ENCODE measurements at places on chromosomes 7 and 10.

DNA sequence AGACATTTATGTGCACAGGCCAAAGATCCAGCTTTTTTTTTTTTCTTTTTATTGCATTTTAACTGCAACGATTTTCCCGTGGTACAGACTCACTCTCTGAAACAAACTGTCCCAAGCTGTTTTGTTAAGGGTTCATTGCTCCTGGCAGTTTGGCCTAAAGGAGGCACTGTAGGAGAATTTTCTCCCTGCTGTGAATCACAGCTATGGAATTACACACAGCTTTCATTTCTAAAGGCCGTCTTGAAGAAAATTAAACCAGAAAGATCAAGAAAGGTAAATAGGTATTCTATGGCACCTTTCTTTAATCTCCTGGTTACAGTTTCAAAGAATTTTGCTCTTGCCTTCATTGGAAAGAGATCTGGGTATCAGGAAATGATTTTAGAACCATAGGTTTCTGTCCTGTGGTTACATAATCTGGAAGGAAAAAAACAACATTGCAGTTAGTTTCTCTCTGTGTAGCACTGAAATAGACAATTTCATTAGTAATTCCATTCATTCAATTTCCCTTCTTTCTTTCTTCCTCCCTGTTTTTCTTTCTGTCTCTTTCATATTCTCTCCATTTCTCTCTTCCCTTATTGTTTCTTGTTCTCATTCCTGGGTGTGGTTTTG lies 51.2 kb downstream of the PDK4 start:
- no peak for DNase-seq

- DNase-seq = no peak
Observed at GRCh38 chr10:124446830-124447750, 2.7 kb downstream of the NKX1-2 start.

DNA sequence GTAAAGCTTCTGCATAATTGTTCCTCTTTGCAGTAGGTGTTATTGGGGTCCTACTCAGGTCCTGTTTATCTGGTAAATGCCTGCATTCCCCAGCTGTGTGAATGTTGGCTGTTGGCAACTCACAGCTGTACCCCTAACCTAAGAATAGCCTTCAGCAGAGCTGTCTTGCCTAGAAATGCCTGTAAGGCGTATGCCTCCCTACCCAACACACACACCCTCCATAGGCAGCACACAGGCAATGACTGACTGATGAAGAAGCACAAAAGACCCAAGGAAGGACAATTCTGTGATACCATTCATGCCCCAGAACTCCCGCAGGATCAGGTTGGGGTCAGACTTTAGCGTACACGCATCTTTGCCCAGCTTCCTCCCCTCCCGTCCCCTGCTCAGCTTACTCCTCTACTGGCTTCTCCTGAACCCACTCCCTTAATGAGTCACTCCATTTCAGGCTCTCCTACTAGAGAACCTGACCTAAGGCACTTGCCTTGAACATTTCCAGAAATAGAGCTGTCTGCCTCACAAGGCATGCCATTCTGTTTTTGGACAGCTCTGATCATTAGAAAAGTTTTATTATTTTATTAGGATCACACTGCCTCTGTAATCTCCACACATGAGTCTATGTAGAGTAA lies 99.2 kb upstream of the PIK3CG start:
- DNase-seq = no peak

DNA sequence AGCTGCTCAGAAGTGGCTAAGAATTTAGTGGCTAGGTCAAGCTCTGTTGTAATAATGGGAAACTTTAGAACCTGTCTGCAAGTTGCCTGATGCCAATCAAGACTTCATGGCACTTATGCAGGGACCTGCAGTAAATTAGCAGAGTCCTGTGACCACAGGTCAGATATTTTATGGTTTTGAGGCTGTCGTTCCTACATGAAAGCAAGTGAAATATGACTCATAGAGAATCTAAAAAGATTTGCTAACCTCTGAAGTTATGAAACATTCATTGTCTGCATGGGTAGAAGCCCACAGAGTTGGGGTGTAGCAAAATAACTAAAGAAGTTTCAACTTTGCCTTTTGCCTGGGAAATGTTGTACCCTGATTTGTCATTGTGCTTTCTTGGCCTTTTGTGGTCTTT lies 32.3 kb downstream of the SLC39A12 start:
- DNase-seq = no peak

DNA sequence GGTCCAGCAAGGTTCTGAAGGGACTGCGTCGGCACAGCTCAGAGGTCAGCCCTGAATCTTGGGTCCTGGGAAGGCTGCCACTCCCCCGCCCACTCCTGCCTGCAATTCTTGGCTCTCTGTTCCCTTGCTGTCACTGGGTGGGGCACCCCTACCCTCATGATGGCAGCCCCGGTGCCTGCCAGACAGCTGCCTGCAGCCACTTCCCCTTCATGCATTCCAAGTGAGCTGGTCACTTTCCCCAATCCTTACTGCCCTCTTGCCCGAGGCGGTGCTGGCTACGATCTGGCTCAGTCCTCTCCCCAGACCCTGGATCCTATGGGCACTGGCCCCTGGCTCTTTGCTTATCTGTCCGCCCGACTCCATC lies 14.2 kb downstream of the MYL10 start:
- DNase-seq = no peak

GRCh38 chr7:92613214-92613613 lies 23.0 kb upstream of the FAM133B start:
- DNase-seq = no peak

DNA sequence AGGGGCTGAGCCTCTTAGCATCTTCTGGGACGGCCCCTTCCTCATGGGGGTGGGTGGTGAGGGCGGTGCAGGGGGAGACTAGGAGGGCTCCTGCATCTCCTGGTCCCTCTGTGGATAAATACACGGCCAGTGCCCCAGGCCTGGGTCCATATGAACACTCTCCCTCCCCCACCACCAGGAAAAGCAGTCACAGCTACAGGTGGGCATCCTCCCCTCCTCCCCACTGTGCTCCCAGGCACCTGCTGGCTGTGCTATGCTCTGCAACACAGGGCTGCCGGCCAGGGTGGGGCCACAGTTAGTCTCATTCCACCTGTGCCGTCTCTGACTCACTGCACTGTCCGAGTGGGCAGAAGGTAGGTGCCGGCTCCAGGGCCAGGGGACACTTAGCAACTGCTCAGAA lies 87.3 kb upstream of the INSIG1 start:
- no peak for DNase-seq

DNA sequence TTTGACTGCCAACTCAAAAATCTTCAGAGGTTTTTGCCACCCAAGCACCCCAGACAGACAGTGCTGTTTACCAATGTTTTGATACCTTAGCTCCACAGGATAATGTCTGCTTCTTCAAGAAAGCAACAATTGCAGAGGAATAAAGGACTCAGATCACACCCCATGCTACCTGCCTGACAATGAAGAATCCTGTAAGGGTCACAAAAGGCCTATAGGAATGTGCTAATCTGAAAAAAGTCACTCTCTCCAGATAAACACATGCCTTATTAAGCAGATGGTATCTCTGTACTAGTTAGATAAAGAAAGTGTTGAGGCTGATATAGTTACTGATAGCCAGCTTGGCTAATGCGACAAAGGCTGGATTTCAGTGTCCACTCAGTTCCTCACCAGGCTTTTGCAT lies 1076.7 kb upstream of the SORCS1 start:
- no peak for DNase-seq

DNA sequence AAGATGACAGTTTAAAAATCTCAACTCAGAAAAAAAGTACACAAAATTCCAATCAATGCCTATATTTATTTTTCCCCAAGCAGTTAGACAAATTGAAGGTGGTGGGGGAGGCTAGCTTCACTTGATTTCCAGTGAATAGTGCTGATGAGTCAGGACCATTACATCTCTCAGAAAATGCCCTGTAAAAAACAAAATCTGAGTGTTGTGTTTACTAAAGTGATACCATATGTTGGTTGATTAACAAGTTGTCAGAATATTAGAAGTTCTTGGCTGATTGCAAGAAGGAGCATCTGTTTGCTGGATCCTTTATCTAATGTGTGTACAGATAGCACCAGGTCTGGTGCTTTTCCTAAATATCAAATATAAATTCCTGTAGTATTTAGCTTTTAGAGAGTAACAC lies 31.3 kb upstream of the KIAA1217 start:
- DNase-seq = no peak

GRCh38 chr10:115866691-115867090 lies 406.3 kb downstream of the GFRA1 start:
- no peak for DNase-seq

DNA sequence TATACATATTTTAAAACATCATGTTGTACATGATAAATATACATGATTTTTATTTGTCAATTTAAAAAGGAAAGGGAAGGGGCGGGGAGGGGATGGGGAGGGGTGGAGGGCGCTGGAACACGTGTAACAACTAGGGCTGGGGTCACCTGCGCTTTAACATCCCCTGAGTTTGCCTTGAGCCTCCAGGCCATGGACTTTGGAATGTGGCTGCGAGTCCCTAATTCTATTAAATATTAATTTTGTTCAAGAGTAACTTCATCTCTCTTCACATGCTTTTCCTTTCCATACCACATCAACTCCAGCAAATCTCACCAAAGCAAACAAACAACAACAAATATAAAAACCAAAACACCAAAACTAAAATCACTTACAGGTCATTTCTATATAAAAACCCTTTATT lies 10.6 kb downstream of the IFIT5 start:
- DNase-seq = no peak
